ENCODE measurements at places on chromosomes 1 and 21.

DNA sequence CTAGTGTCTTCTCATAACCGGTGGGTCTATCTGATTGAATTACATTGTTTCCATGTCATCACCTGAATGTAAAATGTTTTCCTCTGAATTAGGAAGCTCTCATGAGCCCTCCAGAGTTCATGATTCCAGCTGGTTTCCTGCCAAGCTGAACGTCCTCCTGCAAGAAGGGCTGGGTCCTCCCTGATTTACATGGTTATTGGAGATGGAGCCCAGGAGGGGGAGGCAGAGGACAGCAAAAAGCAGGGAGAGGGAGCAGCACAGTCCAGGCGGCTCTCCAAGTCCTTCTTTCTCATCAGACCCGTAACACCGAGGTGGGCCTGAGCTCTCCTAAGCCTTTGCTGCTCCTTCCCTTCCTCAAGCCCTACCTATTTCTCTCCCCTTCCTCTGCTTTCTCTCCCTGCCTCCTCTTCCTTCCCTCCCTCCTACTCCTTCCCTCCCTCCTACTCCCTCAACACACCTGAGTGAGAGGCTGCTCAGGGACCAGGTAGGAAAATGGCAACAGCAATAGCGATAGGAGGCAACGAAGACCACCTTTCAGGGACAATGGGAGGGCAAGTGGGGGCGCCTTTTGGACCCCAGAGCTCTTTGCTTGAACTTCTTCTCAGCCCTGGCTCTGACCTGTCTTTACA is 265.9 kb downstream of the PRDM2 start:
- DNase-seq = no peak

- no peak for DNase-seq
Observed at GRCh38 chr1:35795295-35795694, 12.5 kb upstream of the AGO4 start.

DNA sequence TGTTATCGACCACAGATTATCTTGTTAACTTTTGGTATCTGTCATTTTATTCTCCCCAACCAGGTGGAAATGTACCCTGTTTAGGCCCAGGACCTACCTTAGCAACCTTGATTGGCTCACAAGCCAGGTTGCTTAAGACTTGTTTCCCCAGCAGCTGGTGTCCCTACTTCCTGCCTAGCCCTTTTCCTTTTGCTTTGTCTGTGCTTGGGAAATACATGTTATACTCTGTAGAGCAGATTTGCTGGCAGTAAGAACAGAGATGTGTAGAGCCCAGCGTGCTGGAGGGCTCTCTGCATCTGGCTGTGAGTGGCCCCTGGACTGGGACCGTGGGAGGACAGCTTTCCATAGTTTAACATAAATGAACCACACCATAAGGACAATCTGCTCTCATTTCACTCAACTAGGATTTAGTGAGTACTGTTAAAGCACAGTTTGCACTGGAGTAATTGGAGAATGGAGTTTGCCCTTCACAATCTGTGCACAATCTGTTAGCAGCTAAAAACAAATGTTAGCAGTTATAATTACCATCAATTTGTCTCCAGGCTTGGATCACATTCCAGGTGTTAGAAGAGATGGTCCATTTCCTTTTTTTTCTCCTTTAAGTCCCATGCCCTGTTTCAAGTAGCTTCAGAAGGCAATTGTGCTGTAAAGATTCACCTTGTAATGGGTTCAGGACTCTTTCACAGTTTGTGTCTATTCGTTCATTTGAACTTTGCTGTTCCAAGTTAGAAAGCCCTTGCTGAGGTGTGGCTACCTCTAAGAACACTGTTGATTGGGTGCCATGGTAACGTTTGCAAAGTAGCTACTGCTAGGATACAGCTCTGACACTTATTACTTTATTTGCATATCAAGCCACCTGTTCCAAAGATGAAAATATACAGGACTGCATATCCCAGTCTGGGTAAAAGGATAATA is at the start of gene APOBEC4:
Gene APOBEC4 (minus strand): TSS at position 770 of the 915 bp plus-strand sequence. CDS start 4,535 bp downstream, outside the sequence.
- no peak for DNase-seq

DNA sequence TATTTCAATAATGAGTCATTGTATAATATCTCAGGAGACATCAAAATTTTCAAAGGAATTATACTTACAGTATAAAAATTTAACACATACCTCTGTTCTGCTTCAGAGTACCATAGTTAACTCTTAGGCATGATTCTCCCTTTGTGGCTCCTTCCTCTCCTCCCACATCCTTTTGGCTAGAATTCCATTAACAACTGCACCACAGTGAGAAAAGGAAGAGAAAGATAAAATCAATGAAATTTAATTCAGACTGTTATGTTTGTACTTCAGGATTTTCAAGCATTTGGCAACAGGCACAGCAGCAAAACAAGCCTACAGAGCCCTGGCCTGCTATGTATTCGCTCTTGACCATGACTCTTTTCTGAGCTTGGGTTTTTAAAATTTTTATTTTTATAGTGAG is 57.2 kb upstream of the SGIP1 start:
- no peak for DNase-seq

- no peak for DNase-seq
Observed at GRCh38 chr1:37051346-37051745, 17.0 kb upstream of the GRIK3 start.

- no peak for DNase-seq
Observed at GRCh38 chr21:39111931-39112550, 71.2 kb downstream of the PSMG1 start.

GRCh38 chr1:8794605-8795004 is 22.8 kb downstream of the RERE start:
- DNase-seq = no peak

DNA sequence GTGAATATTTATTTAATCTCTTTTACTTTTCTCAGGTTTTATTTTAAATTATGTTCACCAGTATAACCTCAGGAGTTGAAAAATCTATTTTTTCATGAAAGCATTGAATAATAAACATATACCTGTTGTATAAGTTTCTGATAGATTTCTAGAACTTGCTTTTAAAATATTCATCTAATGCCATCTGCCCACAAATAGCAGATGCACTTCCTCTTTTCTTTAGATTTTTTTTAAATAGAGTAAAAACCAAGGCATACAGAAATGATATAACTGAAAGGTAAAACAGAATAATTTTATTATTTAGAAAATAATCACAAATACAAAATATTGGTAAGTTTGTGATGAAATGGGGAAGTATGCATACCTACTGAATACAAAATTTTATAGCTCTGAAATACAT is 130.7 kb upstream of the PRMT6 start:
- DNase-seq = no peak

- no peak for DNase-seq
Observed at GRCh38 chr1:169899519-169900217, 6.0 kb upstream of the SCYL3 start.

- no peak for DNase-seq
Observed at GRCh38 chr1:207020065-207020708, 12.4 kb downstream of the C1orf116 start.

DNA sequence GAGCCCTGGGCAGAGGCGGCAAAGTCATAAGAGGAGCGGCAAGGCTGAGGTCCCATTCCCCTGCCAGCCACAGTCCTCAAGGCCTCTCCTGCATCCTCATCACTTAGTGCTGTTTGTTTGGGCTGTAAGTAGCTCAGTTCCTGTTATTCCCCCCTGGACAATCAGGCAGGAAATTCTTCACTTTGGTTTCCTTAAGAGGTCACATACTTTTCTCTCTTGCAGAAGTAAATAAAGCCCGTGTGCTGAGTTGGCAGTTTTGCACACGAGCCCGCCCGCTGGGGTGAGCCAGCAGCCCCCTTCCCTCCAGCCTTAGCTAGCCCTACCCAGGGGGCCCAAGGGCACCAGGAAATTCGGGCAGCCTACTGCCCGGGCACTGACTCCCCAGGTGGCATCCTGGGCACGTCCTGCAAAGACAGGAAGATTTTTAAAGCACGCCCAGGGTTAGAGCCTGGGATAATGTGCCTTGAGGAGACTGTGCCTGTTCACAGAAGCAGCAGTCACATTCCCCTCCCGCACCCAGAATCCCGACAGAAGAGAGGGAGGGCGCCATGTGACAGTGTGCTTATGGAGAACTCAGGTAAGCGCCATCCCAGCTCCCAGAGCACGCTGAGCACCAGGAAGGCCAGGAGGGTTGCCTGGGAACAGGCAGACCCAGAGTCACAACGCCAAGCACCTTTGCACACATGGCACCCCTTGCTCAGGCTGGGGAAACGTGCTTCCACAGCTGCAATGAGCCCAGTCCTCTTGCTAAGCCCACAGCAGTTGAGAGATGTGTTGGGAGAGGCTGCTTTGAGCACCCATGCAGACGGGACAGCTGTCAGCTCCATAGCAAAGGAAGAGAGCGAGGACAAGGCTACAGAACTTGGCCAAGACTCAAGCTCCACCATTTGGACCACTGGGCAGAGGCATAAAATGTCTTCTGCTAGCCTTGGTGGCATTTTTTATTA is 144.5 kb upstream of the TMEM51 start:
- no peak for DNase-seq

GRCh38 chr1:228314315-228314657 is 92.3 kb downstream of the TRIM11 start:
- no peak for DNase-seq

- no peak for DNase-seq
Observed at GRCh38 chr21:46207006-46207919, 21.3 kb downstream of the LSS start.

GRCh38 chr1:205049479-205049878 is 6.5 kb downstream of the CNTN2 start:
- DNase-seq = no peak

DNA sequence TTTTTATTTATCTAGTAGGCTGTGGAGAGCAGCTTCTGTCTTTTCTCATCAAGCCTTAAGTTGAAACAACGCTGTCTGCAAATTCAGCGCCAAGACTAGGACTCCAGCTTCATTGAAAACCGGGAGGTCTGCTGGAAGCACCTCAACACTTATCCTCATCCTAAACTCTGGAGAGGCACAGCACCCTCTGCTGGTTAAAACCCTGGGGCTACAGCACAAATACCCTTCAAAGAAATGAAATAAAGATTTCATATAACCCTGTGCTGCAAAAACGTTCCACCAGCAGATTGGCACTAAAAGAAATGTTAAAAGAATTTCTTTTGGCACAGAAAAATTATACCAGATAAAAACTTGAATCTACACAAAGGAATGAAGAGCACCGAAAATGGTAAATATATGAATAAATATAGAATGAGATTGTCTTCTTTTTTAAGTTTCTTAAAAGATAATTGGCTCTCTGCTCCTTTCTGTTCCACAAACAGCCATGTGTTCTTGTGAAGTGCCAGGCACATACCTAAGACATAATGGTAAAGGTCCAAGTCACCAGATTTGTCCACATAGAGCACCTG is 227.7 kb upstream of the SAMSN1 start:
- peak; percentile 39 for DNase-seq

DNA sequence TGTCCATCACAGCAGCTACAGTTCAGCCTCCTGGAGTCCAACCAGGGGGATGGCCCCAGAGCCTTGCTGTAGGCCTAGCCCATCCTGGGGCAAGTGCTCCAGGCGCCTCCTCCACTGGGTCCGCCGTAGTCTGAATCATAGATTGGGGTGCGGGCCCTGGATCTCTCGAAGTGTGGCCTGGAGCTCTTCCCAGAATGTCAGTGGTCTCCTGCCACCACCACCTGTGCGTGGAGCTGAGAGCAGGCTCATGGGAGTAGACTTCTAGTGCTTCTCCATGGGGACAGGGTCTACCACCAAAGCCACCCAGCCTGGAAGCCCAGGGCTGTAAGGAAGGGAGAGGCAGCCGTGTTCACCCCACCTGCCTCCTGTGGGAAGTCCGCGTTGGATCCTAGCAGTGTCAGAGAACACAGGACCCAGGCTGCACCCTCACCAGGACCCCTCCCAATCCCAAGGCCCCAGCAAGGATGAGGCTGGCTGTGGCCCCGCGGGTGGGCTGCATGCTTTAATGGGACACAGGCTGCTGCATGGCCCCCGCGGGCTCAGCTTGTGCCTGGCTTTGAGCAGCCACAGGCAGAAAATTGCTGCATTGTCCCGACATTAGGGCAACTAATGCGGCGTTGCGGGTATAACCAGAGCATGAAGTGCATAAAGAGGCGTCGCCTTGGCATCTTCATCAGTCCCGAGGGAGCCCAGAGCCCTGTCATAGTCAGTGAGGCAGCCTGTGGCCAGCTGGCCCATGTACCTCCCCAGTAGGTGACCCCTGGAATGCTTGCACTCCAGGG is 735 bp upstream of the HES3 start:
- DNase-seq = no peak

GRCh38 chr1:93729502-93729901 is 47.9 kb upstream of the BCAR3 start:
- no peak for DNase-seq

- no peak for DNase-seq
Observed at GRCh38 chr21:45252448-45252925, 35.2 kb downstream of the POFUT2 start.

- DNase-seq = peak; percentile 14
Observed at GRCh38 chr1:205488074-205488723, 16.3 kb upstream of the CDK18 start.

DNA sequence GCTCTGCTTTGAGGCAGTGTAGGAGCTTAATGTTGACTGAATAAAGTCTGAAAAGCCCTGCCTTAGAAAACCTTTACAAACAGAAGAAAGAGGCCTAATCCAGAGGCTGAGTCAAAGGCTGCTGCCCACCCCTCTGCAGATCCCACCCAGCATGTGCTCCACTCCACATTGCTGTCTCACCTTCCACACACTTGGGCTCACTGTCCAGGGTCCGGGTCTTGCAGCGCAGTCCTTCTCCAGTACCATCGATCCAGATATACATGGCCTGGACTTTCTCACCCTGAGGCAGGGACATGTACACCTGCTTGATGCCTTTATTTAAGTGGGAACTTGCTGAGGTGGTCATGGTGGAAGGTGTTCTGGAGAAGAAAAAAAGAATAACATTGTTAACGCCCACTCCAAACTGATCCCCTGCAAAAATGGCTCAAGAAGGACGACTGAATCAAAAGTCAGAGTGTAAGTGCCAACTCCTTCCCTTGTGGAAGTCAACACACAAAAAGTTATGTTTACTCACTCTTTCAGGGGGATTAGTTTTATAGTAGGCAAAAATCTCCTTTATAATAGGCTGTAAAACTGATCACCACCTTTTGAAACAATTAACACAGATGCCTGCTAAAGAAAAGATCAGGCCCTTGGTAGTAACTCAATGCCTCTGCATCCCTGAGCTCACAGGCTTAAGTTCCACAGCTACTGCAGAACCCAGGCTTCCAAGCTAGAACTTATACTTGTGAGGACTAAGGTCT is 3.0 kb downstream of the GLUL start:
- DNase-seq = no peak

DNA sequence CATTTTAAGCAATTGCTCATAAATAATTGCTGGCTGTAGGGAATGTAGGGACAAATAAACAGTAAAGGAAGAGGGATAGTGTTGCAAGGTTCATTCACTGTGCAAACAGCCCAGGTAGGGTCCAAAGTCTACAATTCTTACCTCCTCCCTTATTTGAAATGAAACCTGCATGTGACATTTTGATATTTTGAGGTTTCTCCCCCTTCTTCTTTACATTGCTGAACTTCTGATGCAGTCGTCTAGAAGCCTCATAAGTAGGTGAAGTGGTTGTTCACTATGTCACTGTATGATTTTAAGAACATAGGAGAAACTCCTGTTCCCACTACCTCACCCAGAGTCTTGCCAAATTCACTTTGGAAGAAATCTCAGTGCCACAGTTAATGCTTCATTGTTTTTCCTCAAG is 16.1 kb downstream of the F5 start:
- DNase-seq = no peak

GRCh38 chr21:35280231-35280630 is 231.1 kb upstream of the RUNX1 start:
- DNase-seq = no peak

Measured in stimulated activated CD4-positive, alpha-beta T cell treated with anti-CD3 and anti-CD28 coated beads, Interleukin-4, amount 100 ng/mL, for 48 hours (primary cell).